ENCODE measurements at places on chromosomes 1 and 21. TPM values are rescaled to one million over a fixed set of nuclear protein-coding genes. Genes with fewer than 3 reads are reported as not detected.

TCHH gene
- total RNA-seq: 0.08 TPM

HSD3B1 gene
- total RNA-seq: not detected

LPAR3 gene
- total RNA-seq: 20.6 TPM

MAN1C1 gene
- 2.6 TPM for total RNA-seq

CITED4 gene
- 28.7 TPM for total RNA-seq

SSU72 gene
- total RNA-seq: 106 TPM

SLC30A2 gene
- not detected for total RNA-seq

FLG gene
- 0.40 TPM for total RNA-seq

DNA sequence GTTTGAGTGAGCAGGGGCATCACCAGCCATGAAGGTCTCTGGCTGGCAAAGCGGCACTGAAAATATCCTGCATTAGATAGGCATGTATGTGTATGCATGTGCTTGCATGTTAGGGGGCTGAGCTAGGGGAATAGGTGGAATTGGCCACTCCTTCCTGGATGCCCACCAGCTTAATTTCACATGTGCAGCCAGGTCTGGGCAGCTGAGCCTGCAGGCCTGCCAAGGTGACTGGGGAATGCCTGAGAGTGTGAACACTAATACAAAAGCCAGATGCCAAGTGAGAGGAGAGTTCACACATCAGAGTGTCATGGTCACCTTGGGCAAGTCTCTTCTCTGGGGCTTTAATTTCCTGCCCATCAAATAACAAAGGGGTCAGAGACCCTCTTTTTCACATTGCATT lies 155.9 kb downstream of the HIVEP3 start:
- ATAC-seq: no peak

GRCh38 chr1:207404849-207405525 lies 49.1 kb upstream of the CR2 start:
- peak; percentile 79 for ATAC-seq

GRCh38 chr1:68826836-68827235 lies 330.0 kb upstream of the DEPDC1 start:
- no peak for ATAC-seq

DNA sequence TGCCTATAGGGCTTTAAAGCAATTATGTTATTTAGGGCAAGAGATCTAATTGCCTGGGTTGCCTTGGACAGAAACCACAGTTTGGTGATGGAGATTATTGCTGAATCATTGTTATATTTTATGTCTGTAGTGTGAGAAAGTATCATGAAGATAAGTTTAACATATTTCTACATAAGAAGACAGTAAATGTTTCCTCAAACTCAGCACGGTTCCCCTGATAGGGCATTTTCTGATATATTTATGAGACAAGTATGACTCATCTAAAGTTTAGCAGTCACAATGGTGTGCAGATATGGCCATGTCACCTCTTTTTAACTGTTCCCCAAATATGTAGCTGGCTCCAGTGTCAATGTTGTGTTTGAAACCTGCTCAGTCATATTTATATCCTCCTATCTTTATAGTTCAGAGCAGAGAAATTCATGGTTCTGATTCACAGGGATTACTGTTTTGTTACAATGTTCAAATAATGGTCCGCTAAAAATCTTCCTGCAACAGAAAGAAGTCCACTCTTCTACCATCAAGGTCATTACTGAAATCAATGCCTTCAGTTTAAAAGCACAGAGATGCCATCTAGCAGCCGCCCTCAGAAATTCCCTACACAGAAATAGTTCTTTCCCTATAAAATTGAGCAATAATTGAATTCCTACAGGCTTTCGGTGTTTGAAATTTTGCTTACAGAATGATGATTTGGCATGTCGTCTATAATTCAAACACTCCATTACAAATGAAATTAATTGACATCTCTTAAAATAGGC lies 3.7 kb downstream of the OLFM3 start:
- ATAC-seq: no peak

DNA sequence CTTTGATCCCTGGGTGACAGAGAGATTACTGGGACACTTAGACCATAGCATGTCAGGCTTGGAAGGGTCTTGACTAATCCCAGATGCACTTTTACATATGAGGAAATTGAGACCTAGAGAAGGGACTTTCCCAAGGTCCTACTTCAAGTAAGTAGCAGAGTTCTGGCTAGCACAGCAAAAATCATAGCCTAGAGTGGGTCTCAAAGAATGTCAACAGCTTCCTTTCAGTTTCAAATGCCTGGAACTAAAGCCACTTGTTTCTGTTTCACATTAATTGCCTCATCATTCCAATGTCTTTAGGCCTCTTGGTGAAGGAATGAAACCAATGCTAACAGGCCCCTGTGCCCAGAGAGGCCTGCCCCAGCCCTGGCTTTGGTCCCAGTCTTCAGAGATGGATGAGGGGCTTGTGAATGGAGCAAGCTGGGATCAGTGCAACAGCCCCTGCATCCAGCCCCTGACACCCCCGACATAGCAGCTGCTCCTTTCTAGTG lies 26.6 kb downstream of the ATF3 start:
- ATAC-seq: no peak

DNA sequence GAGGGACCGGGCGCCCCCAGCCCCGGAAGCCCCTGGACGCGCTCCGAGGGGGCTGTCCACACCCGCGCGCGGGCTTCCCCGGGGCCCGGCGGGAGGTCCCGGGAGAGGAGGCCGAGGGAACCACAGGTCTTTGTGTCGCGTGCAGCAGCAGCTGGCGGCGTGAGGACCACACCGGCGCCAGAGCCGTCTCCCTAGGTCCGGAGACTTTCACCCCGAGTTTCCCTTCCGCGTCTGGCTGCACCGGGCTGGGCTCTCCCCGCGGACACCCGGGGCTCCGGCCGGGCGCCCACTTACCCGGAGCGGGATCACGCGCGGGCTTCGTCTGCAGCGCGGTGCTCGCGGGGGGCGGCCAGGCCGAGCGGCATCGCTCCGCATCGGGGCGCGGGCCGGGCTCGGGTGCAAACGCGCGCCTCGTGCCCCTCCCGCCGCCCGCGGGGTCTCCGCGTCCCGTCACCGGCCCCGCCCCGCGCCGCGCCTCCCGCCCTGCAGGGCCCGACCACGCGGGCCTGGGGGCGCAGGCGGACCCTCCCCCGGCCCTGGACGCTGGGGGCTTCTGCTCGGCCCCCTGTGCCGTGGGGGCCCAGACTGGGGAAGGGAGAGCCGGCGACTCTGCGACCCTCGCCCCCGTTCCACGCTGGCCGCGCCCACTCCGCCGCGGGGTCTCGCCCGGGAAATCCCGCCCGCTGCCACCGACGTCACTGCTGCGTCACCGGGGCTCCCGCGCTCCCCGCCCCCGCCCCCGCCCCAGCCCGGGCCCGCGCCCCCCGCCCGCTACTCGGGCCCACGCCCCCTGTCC lies at the start of gene GNG4:
TSS of gene GNG4 (minus strand) at position 417 of the 796 bp plus-strand sequence. CDS start 65,946 bp downstream, outside the sequence.
- ATAC-seq: peak; percentile 35

GRCh38 chr1:174815036-174815435 lies 184.7 kb upstream of the CACYBP start:
- peak; percentile 77 for ATAC-seq

GRCh38 chr21:45555251-45555556 lies 13.0 kb upstream of the SLC19A1 start:
- no peak for ATAC-seq

GRCh38 chr1:182357913-182358312 lies 33.7 kb downstream of the GLUL start:
- no peak for ATAC-seq

GRCh38 chr1:64478594-64479470 lies 8.9 kb downstream of the CACHD1 start:
- no peak for ATAC-seq

DNA sequence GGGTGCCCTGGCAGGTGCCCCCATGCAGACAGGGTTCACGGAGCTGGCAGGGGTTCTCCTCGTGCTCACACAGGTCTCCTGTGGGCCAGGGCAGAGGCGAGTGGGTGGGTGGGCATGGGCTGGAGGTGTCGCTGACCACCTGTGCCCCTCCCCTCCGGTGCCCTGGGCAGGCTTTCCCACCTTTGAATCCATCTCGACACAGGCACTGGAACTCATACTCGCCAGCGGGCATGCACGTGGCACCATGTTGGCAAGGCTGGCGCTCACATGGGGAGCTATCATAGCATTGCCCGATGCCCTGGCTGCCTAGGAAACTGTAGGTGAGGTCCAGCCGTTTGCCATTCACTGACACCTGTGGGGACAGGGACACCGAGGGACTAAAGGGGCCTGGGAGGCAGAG lies 16.0 kb downstream of the LDLRAD2 start:
- no peak for ATAC-seq

DNA sequence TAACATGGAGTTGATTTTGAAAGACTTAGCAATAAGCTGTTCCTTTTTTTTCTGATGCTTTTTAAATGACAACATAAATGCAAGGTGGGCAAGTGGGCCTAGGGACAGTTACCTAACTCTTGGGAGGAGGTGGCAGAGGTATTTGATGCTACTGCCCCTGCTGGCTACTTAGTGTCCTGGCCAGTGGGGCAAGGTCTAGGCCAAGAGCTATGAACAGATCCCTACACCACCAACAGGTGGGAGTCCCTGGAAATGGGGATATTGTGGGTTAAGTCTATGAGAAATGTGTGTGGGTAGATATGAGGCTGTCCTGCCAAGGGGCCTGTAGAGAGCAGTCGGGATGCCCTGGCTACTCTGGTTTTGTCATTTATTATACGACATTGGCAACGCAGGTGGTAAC lies 31.3 kb upstream of the B3GALT5 start:
- ATAC-seq: no peak

DNA sequence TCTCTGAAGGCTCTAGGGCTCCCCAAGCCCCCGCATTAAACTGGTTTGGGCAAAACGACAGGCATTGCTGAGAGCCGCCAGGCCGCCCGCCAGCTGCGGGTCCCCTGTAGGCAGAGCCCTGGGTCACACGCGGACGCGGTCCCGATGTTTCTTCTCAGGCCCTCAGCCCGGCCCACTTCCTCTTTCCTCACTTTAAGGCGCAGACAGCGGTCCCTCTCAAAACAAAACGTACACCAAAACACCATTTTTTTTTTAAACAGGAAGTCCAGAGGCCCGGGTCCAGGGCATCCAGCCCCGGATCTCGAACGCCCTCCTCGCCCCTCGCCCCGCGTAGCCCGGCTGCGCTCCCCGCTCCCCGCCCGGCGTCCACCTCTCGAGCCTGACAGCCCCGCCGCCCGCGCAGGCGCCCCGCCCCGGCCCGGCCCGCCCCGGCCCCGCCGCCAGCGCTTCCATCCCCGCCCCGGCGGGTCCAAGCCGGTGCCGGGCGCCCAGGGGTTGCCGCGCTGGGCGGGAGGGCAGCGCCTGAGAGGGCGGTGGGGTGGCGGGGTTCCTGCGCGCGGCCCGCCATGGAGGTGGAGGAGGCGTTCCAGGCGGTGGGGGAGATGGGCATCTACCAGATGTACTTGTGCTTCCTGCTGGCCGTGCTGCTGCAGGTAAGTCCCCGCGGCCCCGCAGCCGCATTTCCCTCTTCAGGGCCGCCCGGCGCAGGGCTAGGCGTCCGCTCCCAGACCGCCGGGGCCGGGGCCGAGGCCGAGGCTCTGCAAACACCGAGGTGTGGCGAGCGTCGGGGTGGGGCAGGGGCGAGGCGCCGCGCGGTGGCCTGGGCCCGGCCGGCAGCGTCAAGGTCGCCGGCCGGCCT lies at the start of gene SLC22A15:
TSS of gene SLC22A15 (plus strand) at position 452 of the 859 bp plus-strand sequence. CDS start at position 567, 115 bp downstream.
- ATAC-seq: peak; percentile 80

DNA sequence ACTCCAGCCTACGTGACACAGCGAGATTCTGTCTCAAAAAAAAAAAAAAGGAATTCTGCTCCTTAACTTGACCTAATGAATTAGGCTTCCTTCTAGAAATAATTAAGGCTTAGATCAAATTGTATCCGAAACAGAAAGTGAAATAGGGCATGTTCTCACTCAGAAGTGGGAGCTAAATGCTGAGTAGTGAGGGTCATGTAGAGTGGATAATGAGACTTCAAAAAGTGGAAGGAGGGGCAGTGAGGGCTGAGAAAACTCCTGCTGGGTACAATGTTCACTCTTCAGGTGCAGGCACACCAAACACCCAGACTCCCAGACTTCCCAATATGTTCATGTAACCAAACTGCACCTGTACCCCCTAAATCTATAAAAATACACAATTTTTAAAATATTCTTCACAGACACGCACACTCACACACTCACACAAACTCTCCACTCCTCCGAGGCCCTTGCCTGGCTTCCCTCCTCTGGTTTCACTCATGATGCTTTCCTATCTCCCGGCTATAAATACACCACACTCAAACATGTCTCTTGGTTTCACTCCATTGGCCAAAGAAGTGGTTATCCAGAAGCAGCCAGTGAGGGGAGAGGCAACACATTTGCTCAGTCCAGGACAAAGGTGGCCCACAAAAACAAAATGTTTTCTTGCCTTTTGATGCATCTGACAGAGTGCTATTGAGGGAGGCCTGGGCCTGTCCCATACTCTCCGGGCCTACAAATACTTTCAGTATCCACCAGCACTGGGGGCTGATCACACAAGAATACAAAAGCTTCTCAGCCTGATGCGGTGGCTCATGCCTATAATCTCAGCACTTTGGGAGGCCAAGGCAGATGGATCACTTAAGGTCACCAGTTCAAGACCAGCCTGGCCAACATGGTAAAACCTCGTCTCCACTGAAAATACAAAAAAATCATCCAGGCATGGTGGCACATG lies 249.2 kb downstream of the TOMM20 start:
- no peak for ATAC-seq

DNA sequence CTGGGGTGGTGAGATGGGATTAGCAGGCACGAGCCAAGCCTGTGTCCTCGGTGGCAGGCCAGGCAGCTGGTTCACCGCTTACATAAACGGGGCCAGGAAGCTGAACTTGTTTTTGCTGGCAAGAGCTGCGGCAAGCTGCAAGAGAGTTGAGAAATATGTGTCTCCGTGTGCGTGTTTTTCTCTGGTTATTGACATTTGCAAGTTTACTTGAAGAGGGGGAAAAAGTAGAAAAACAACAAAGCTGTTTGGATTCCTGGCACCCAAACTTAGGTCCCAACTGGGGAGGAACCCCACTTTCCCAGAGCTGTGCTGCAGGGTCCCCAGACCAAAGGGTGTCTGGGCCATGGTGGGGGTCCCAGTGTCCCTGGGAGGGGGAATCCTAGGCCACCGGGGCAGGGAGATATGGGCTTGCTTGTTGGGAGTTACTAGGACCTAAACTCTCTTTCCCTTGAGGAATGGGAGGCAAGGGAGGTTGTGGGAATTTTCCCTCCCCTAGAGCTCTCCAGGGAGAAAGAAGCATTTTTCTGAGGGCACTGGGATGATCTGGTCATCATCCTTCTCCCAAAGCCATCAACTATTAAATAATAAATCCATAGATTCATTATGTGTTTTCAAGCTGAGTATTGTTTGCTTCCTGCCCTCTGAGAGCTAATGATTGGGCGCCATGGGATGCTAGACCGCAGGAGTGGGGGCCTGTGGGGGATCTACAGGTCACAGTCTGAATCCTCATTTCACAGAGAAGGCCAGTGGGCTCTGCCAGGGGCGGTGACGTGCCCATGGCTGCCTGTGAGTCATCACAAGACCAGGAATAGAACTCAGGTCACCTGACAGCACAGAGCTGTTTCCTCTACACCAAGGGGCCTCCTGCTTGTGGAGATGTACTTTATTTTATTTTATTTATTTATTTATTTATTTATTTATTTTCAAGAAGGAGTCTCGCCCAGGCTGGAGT lies 14.8 kb downstream of the IL6R start:
- ATAC-seq: peak; percentile 50

DNA sequence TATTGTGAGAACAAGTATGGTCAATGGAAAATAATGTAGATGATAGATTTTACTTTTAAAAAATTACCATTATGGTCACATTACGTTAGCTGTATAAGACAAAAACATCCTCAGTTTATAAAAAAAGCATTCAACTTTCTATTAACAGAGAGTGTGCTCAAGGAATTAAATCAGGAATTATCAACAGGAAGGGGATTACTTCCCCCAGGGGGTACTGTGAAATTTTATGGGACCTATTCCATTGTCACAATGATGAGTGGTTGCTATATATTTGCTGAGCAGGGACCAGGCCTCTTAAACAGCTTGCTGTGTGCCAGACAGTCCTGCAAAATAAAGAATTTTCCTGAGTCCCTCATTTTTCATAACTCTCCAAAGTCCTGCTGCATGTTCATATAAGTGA lies 21.2 kb downstream of the JAM2 start:
- no peak for ATAC-seq

Measured in esophagus mucosa (tissue), 1 donor.